ENCODE measurements at places on chromosomes 12 and 14. TPM values are rescaled to one million over a fixed set of nuclear protein-coding genes. Genes with fewer than 3 reads are reported as not detected.

SLC5A8 gene
- total RNA-seq, result 0.07 TPM

GRCh38 chr14:100072783-100073346 is 7.6 kb downstream of the EVL start:
- DNase-seq, result peak; percentile 77

- DNase-seq, result peak; percentile 95
Measured at GRCh38 chr12:50924439-50925341, 27.7 kb upstream of the HIGD1C start.

TDRD9 gene
- total RNA-seq, result 0.39 TPM

DNA sequence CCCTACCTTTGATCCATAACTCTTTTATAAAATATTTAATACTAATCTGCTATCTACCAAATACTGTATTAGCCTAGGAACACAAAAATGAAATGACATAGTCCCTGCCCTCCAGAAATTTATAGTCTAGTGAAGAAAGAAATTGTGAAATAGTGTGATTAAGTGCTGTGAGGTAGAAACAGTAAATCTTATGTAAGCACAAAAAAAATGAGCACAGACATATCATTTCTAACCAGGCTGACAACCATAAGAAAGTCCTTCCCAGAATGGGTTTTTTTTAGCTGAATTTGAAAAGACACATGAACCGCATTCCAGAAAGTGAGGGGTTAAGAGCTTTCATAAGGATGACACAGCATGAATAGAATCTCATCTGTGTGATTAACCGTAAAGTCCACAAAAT is 145.9 kb downstream of the SOX5 start:
- no peak for DNase-seq
